ENCODE measurements at places on chromosomes 13 and 19.

DNA sequence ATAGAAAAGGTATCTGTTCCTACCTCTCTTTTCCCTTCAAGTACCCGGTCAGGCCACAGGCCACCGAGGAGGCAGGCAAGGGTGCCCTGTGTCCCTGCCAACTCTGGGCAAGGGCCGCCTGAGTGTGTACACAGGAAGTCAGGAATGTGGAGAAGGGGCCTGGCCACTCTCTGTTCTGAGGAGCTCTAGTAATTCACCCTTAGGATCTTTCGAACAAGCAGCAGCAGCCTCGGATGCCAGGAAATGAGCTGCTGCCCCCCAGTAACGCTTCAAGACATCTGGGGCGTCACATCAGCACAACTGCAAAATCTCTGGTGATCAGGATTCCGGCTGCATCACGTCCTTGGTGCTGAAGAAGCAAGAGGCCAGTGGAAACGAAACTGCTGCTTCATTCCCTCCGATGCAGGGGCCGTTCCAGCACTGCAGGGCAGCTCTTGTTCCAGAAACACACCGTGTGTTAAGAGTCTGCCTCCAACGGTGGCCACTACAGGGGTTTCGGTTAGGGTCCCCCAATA is 2.0 kb downstream of the RAB20 start:
- no peaks in the 10 kb centered on the region for H3K36me3 ChIP-seq
- H3K27ac ChIP-seq, result no peak overlapping the region
- no peaks in the 10 kb centered on the region for H3K27me3 ChIP-seq

DNA sequence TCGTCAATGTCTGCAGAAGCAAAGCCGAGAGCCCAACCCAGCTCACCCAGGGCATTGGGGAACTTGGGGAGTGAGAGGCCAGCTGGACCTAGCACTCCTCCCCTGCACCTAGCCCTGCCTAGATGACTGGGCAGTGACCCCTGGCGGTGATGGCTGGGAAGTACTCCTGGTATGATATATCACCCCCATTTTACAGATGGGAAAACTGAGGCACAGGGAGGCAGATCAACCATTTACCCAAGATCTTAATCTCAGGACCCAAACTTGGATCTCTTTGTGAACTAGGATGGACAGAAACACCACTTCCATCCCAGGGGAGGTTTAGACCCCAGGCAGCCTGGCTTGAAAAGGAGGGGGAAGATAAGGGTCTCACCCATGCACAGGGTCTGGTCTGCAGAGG is 43.5 kb downstream of the CCL25 start:
- no peak for DNase-seq
- peaks cover 26% of the 10 kb centered on the region for H3K36me3 ChIP-seq
- H3K4me1 ChIP-seq, result no peaks in the 10 kb centered on the region
- H3K4me3 ChIP-seq, result peak overlapping the region; percentile 16

DNA sequence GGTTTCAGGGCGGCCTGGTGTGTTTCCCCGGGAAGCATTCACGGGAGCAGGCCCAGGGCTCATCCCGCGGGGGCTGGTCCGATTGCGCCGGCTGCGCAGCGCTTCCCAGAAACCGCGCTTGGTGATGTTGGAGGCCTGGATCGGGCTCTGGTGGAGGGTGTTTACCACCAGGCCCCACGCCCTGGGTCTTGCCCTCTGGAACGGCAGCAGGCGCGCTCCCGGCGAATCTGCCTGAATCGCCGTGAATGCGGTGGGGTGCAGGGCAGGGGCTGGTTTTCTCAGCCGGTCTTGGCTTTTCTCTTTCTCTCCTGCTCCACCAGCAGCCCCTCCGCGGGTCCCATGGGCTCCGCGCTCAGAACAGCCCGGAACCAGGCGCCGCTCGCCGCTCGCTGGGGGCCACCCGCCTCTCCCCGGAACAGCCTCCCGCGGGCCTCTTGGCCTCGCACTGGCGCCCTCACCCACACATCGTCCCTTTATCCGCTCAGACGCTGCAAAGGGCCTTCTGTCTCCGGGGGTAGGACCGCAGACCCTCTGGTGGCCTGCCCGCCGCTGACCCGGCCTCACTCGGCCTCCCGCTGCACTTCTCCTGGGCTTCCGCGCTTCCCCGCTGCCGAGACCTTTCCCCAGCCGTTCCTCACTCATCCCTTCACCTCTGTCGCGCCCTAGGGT is 69.4 kb upstream of the GJB6 start:
- H3K27me3 ChIP-seq, result no peaks in the 10 kb centered on the region
- H3K36me3 ChIP-seq, result no peaks in the 10 kb centered on the region
- no peak overlapping the region for H3K27ac ChIP-seq
- peak overlapping the region; percentile 23 for H3K4me3 ChIP-seq

DNA sequence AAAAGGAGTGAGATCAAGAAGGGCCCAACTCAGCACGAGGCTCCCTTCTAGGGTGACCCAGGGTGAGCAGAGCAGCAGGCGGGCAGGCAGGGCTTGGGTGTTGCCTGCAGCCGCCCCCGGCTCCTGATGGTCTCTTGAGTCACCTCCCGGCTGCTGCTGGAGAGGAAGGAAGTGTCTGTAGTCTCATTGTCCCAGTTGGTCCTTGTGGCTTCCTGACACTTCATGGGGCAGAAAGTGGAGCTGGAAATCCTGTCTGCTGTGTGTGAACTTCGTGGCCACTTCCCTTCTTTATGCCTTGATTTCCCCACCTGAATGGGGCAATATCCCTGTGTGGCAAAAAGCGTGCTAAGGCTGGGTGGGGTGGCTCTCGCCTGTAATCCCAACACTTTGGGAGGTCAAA is 2.5 kb downstream of the MAP1S start:
- no peaks in the 10 kb centered on the region for H3K27me3 ChIP-seq
- no peak for DNase-seq
- H3K4me1 ChIP-seq, result peaks cover 4% of the 10 kb centered on the region
- peaks cover 7% of the 10 kb centered on the region for H3K36me3 ChIP-seq

DNA sequence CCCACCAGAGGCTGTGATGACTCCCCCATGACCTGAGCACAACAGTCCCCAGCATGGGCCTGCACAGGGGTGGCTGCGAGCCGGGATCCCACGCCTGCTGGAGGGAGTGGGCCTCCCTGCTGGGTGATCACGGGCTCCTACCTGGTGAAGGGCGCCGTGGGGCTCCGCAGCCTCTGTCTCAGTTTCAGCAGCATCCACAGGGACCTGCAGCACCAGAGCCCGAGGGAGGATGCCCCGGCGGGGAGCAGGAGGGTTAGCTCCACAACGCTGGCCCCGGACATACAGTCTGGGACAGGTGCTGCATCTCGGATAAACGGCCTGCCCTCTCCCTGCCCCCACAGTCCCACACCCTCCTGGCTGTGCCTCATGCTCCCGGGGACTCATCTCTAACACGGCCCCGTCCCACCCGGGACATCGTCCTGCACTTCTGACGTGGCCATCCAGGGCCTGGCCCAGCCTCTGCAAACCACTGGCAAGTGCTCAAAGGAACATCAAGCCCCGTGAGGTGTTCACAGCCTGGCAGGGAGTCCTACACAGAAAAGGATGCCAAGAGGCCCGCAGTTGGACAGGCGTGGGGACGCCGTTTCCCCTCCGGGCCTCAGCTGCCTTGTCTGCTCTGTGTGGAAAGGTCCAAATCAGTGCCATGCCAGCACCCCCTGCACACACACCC is 10.5 kb downstream of the PEX11G start:
- no peak for DNase-seq
- H3K27ac ChIP-seq, result no peak overlapping the region

DNA sequence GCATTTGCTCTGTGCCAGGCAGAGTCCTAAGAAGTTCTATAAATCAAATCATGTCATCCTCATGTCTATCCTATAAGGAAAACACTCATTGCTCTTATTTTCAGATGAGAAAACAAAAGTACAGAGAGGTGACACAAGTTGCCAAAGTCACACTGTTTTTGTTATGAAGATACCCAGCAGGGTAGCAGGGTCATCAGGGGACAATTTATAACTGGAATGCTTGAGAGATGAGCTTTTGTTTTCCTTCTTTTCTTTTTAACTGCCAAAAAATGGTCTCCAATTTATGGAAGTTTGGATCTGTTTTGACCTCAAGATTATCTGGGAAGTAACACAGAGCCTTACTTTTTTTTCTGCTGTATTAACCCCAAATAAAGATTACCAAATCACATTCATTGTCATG is 354.1 kb downstream of the SUCLA2 start:
- DNase-seq, result no peak
- no peaks in the 10 kb centered on the region for H3K36me3 ChIP-seq
- H3K27ac ChIP-seq, result no peak overlapping the region
- H3K4me3 ChIP-seq, result no peak overlapping the region
- no peaks in the 10 kb centered on the region for H3K27me3 ChIP-seq
- H3K4me1 ChIP-seq, result no peaks in the 10 kb centered on the region

DNA sequence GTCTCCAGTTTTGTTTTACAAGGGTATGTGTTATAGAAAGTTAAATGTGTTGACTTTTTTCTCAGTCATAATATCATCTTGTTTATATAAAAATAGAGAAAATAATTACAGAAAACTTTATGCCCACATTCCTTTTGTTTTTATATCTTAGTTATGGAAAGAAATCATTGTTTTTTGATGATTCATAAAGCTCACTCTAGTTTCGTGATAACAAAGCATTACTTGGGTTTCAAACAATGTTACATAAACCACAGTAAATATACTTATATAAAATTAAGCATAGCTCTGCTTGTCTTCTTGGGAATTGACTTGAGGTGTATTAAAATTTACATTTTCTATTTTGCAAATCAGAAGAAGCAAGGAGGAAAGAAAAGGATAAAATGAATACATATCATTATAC is 111.8 kb downstream of the SGCG start:
- no peak overlapping the region for H3K4me3 ChIP-seq
- no peaks in the 10 kb centered on the region for H3K36me3 ChIP-seq
- no peaks in the 10 kb centered on the region for H3K4me1 ChIP-seq
- H3K27me3 ChIP-seq, result no peaks in the 10 kb centered on the region

- H3K27me3 ChIP-seq, result no peaks in the 10 kb centered on the region
- no peak overlapping the region for H3K27ac ChIP-seq
- no peaks in the 10 kb centered on the region for H3K4me1 ChIP-seq
- no peak overlapping the region for H3K4me3 ChIP-seq
- H3K36me3 ChIP-seq, result peaks cover 2% of the 10 kb centered on the region
Measured at GRCh38 chr19:49570997-49571676, 9.2 kb downstream of the NOSIP start.

DNA sequence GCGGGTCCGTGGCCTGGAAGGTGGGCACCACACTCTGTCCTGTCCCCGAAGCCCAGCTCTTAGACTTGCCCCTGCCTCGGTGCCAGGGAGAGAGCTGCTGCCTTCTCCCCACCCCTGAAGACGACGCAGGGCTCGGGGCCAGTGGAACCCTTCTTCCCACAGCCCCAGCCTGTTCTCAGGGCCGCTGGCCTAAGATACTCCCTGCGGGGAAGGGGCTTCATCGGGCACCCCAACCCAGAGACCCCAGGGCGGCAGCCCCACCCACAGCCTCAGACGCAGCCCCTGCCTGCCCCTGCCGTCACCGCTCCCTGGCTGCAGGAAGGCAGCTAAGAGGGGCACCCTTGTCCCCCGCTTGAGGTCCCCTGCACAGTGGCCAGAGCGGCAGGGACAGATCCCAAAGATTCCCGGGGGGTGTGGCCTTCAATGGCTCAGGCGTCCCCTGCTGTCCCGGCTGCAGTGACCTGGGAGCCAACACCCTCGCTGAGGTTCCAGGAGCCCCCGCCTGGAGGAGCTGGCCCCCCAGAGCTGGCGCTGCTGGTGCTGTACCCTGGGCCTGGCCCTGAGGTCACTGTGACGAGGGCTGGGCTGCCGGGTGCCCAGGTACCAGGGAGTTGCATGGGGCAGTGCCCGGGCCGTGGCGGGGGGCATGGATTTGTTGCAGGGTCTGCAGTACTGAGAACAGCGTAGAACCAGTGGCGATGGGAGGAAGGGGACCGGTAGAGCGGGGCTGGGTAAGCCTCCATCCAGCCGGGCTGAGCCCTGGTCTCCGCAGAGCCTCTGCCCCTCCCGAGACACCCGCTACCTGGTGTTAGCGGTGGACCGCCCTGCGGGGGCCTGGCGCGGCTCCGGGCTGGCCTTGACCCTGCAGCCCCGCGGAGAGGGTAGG is 1.0 kb downstream of the AMH start:
- DNase-seq, result no peak
- no peaks in the 10 kb centered on the region for H3K27me3 ChIP-seq

DNA sequence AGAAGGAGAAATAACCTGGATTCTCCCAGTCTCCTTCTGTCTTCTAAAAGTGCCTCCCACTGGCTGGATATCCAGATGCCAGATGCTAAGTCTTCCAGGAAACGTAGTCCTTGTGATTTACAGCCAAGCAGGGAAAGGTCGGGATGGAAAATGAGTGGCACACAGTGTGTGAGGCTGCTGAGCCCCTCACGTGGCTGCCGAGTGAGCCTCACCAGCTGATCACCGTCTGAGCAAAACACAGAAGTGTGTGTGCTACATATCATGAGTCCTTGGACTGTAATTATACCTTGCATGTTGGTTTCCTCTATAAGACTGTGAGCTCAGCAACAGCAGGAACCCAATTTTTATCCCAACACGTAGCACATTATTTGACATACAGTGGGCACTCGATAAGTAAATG is 15.1 kb downstream of the LHFPL6 start:
- no peaks in the 10 kb centered on the region for H3K36me3 ChIP-seq
- H3K4me1 ChIP-seq, result no peaks in the 10 kb centered on the region
- DNase-seq, result no peak
- no peak overlapping the region for H3K27ac ChIP-seq

GRCh38 chr19:10104665-10105508 is 1.3 kb upstream of the PPAN start:
- H3K4me3 ChIP-seq, result no peak overlapping the region
- peaks cover 14% of the 10 kb centered on the region for H3K36me3 ChIP-seq
- H3K4me1 ChIP-seq, result no peaks in the 10 kb centered on the region
- DNase-seq, result no peak

GRCh38 chr19:14149509-14149994 is 13.2 kb upstream of the ASF1B start:
- DNase-seq, result no peak
- no peak overlapping the region for H3K27ac ChIP-seq
- H3K4me3 ChIP-seq, result no peak overlapping the region
- no peaks in the 10 kb centered on the region for H3K4me1 ChIP-seq
- H3K36me3 ChIP-seq, result peaks cover 5% of the 10 kb centered on the region
- no peaks in the 10 kb centered on the region for H3K27me3 ChIP-seq

DNA sequence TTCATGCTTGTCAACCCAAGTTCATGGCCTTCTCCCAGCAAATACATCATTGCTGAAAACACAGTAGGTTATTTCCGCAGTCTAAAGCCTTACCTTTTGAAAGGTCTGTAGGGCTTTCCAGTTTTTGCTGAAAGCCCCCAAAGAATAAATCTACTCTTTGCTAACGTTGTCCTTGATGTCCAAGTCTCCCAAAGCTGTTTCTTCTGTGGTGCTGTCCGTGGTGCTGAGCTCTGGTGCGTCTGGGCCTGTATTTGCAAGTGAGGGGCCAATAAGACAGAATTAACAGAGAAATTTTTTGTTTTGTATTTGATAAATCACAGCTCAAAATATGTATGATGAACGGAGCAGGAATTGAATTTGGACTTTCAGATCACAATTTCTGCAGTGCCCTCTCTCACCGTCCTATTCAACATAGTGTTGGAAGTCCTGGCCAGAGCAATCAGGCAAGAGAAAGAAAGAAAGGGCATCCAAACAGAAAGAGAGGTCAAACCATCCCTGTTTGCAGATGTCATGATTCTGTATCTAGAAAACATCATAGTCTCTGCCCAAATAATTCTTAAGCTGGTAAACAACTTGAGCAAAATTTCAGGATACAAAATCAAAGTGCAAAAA is 9.8 kb upstream of the LGALS16 start:
- no peak overlapping the region for H3K4me3 ChIP-seq
- H3K36me3 ChIP-seq, result no peaks in the 10 kb centered on the region
- H3K27ac ChIP-seq, result no peak overlapping the region
- no peaks in the 10 kb centered on the region for H3K4me1 ChIP-seq

All from mesendoderm (in vitro differentiated cells).